Nephron progenitor cell (in vitro differentiated cells): ENCODE measurements at places on chromosomes 3 and 15.

DNA sequence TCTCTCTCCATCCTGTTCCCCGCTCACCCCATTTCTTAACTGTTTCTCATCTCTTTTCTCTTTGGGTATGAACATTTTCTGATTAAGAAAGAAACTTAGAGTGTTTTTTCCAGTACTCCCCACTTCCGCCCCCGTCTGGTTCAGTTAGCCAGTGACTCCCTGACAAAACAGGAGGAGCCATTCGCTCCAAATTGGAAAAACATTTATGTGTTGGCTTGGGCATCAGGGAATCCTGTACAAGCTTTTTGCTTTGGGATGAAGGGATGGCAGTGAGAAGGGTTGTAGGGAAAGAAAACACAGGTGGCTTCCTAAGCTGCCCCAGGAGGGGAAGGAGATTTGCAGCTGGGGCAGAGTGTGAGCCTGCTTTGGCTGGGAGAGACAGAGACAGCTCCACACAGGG, 47.0 kb downstream of the BOC start:
- H3K36me3 ChIP-seq: peaks cover 86% of the 10 kb centered on the region
- peak overlapping the region; percentile 3 for H3K4me3 ChIP-seq
- H3K27ac ChIP-seq: peak overlapping the region; percentile 97
- H3K27me3 ChIP-seq: peaks cover 8% of the 10 kb centered on the region
- peaks cover 88% of the 10 kb centered on the region for H3K4me1 ChIP-seq

- no peaks in the 10 kb centered on the region for H3K4me1 ChIP-seq
- H3K27ac ChIP-seq: no peak overlapping the region
- H3K36me3 ChIP-seq: no peaks in the 10 kb centered on the region
- H3K4me3 ChIP-seq: no peak overlapping the region
- no peaks in the 10 kb centered on the region for H3K27me3 ChIP-seq
- no peak for DNase-seq
Observed at GRCh38 chr3:25277503-25277902, 150.6 kb upstream of the RARB start.

DNA sequence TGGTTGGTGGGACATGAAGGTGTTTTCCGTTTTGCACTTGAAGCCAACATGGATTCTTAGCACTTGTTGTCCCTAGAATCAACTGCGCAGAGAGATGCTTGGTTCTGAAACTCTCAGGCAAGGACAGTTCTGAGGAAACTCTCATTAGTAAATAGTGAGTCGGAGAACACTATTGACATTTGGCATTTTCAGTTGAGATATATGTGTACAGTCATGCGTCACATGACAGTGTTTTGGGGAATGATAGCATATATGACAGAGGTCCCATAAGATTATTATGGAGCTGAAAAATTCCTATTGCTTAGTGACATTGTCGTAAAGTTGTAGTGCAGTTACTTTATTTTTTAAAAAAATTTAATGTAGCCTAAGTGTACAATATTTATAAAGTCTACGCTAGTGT, 5.8 kb downstream of the APBA2 start:
- H3K4me1 ChIP-seq: peaks cover 55% of the 10 kb centered on the region
- peaks cover 4% of the 10 kb centered on the region for H3K27me3 ChIP-seq
- DNase-seq: no peak
- no peak overlapping the region for H3K27ac ChIP-seq
- no peak overlapping the region for H3K4me3 ChIP-seq

DNA sequence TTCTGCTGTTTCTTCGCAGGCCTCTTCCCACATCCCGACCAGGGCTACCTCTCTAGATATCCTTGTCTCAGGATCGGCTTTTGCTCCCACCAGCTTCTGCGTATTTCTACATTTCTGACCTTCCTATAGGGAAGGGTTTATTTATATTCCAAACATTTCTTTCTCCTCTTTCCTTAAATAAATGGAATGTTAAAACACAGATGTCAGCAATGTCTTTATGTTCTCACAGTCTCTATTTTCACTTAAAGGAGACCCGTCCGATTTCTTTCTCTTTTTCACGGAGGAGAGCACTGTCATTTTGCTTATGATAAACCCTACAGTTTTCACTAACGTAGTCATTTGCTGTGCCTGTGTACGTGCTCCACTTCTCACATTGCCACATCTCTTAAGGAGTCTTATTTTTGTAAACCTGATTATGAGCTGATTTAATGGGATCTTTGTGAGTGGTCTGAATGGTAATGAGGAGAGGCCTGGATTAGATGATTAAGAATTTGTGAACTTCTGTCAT, 630 bp downstream of the KIF15 start:
- H3K4me3 ChIP-seq: peak overlapping the region; percentile 91
- H3K27ac ChIP-seq: peak overlapping the region; percentile 71
- no peak for DNase-seq
- H3K4me1 ChIP-seq: peaks cover 10% of the 10 kb centered on the region
- H3K36me3 ChIP-seq: peaks cover 87% of the 10 kb centered on the region

GRCh38 chr3:58093574-58094195, 85.5 kb downstream of the FLNB start:
- DNase-seq: no peak
- H3K27me3 ChIP-seq: no peaks in the 10 kb centered on the region
- peaks cover 3% of the 10 kb centered on the region for H3K4me1 ChIP-seq
- peaks cover 65% of the 10 kb centered on the region for H3K36me3 ChIP-seq
- no peak overlapping the region for H3K4me3 ChIP-seq
- H3K27ac ChIP-seq: no peak overlapping the region

DNA sequence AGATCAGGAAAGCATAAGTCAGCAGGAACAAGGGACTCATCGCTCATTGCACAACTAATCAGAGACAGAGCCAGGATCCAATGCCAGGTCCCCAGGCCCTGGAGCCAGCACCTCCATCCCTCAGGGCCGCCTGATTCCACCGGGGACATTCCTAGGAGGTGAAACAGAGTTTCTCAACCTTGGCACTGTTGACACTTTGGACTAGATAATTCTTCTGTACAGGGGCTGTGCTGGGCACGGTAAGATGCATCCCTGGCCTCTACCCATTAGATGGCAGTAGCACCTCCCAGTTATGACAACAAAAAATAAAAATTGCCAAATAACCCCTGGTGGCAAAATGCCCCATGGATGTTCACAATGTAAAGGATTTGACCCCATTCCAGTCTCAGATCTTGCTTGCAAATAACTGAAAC, 127.7 kb downstream of the MTHFS start:
- H3K4me1 ChIP-seq: no peaks in the 10 kb centered on the region
- H3K27ac ChIP-seq: no peak overlapping the region
- DNase-seq: no peak
- H3K4me3 ChIP-seq: no peak overlapping the region

- peak overlapping the region; percentile 96 for H3K27ac ChIP-seq
- peaks cover 5% of the 10 kb centered on the region for H3K36me3 ChIP-seq
- DNase-seq: no peak
- H3K27me3 ChIP-seq: no peaks in the 10 kb centered on the region
- peaks cover 79% of the 10 kb centered on the region for H3K4me1 ChIP-seq
Observed at GRCh38 chr3:61522626-61523025, 38.7 kb upstream of the PTPRG start.

- H3K4me3 ChIP-seq: no peak overlapping the region
- H3K27ac ChIP-seq: no peak overlapping the region
- H3K36me3 ChIP-seq: no peaks in the 10 kb centered on the region
- DNase-seq: no peak
- H3K27me3 ChIP-seq: peaks cover under 1% of the 10 kb centered on the region
- H3K4me1 ChIP-seq: peaks cover 33% of the 10 kb centered on the region
Observed at GRCh38 chr3:52036222-52036694, 20.1 kb downstream of the DUSP7 start.

DNA sequence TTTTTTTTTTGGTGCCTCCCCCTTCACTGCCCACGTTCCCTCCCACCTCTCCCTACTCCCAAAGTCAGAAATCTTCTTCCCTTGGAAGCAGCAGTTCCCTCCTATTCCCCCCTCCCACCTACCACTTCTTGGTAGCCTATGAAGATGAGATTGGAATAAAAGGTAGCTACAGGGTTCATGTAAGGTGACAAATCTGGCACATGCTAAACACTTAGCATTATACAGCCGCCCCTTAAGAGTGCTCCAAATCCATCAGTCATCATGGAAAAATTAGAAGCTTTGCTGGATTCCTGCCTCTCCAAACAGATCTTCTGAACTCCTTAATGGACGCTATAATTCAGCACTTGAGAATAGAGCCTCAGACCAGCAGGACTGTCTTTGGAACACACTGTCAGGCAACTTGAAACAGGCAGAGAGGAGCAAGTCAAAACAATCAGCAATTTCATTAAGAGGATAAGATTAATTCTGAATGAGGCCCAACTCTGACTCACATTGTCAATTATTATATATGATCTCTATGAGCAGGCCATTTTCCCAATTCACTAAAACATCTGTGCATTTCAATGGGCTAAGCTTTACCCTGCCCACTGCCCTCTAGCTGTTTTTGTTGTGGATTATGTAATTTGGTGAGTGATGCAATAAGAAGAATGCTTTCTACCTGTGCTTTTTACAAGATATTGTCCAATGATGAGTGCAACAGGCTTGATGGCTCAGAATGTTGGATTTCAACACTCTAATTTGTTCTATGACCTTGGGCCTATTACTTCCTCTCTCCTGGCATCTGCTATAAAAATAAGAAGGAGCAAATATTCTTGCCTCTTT, 34.6 kb upstream of the SPRED1 start:
- DNase-seq: no peak
- H3K4me3 ChIP-seq: no peak overlapping the region
- no peak overlapping the region for H3K27ac ChIP-seq
- H3K4me1 ChIP-seq: peaks cover 20% of the 10 kb centered on the region
- H3K27me3 ChIP-seq: peaks cover 4% of the 10 kb centered on the region

- peaks cover 19% of the 10 kb centered on the region for H3K4me1 ChIP-seq
- no peak overlapping the region for H3K4me3 ChIP-seq
- H3K36me3 ChIP-seq: no peaks in the 10 kb centered on the region
- H3K27me3 ChIP-seq: peaks cover 39% of the 10 kb centered on the region
- H3K27ac ChIP-seq: no peak overlapping the region
Observed at GRCh38 chr15:84949043-84949442, 32.6 kb upstream of the PDE8A start.

- H3K36me3 ChIP-seq: no peaks in the 10 kb centered on the region
- H3K4me3 ChIP-seq: no peak overlapping the region
- H3K4me1 ChIP-seq: peaks cover 10% of the 10 kb centered on the region
- H3K27ac ChIP-seq: no peak overlapping the region
Observed at GRCh38 chr15:63169788-63170187, 12.5 kb upstream of the RPS27L start.

DNA sequence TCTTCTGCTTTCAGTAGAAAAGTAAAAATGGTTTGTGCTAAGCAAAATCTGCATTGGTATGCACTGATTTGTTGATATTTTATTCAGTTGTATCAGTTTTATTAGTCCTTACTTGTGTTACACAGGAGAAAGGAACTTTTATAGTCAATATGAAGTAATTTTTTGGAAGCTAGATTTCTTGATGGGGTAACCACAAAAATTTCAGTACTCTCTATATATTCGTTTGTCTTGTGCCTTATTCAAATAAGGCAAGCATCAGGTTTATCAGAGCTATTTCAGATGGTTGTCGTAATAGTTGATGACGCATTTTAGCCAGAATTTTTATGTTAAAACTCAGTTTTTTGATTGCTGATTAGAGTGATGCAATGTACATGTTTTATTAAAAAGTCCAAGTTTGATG, 50.7 kb upstream of the NIPA1 start:
- no peaks in the 10 kb centered on the region for H3K27me3 ChIP-seq
- no peak overlapping the region for H3K27ac ChIP-seq
- no peaks in the 10 kb centered on the region for H3K36me3 ChIP-seq
- peaks cover 23% of the 10 kb centered on the region for H3K4me1 ChIP-seq
- no peak for DNase-seq

GRCh38 chr15:51375966-51376640, 34.6 kb downstream of the GLDN start:
- peaks cover 2% of the 10 kb centered on the region for H3K4me1 ChIP-seq
- H3K27ac ChIP-seq: no peak overlapping the region
- DNase-seq: no peak
- no peak overlapping the region for H3K4me3 ChIP-seq

- no peak for DNase-seq
- H3K4me1 ChIP-seq: no peaks in the 10 kb centered on the region
- H3K27ac ChIP-seq: no peak overlapping the region
- H3K27me3 ChIP-seq: no peaks in the 10 kb centered on the region
Observed at GRCh38 chr3:132749786-132750185, 27.6 kb upstream of the NPHP3 start.

DNA sequence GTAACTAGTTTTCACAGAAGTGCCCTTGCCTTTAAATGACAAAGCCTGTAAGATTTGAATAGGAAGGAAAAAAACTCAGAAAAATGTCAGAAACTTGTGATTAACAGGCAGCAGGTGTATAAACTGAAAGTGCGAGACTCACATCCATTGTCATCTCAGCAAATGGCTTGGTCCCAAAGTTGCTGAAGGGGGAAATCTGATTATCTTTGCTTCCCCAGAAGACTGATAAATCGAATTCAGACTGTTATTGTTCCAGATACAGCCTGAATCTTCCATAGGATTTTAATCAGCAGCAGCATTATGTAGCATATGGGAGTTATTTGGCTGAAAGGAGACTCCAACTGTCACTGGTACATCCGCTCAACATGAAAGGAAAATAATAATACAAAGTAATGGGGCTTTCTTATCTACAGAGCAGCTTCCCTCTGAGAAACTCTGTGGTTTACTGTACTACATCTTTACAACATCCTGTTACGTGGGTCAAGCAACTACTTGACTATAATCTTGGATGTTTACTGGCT, 550.4 kb upstream of the CCDC54 start:
- DNase-seq: no peak
- H3K27ac ChIP-seq: no peak overlapping the region
- H3K27me3 ChIP-seq: no peaks in the 10 kb centered on the region

DNA sequence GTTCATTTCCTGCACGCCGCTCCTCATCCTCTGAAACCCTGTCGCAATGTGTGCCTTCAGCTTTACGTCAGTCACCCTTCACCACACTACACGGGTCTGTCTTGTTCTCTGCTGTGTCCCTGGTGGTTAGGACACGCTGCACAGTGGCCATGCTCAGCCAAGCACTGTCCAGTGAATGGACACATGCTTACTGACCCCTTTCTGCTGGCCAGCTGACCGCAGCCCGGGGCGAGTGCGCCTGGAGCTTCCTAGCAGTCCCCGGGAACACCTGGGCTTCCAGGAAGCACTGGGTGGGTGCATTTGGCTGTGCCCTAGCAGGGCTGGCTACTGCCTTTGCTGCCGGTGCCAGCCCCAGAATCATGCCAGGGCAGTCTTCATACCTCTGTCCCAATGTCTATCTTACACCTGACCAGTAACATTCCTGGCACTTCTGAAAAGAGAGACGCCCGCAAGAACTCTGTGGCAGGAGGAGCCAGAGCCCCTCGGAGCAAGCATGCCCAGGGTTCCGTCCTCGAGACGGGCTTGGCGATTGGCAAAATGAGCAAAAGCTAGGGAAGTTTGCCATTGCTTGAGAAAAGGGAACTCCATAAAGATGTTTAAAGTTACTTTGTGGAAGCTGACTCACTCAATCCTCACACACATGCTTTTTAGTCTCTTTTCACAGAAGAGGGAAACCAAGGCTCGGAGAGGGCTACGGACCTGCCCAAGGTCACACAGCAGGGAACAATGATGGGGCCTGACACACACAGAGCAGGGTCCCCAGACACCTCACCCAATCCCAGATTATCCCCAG, 15.7 kb upstream of the ZXDC start:
- H3K27me3 ChIP-seq: peaks cover 24% of the 10 kb centered on the region
- H3K4me1 ChIP-seq: peaks cover 7% of the 10 kb centered on the region
- H3K4me3 ChIP-seq: no peak overlapping the region
- no peaks in the 10 kb centered on the region for H3K36me3 ChIP-seq
- no peak overlapping the region for H3K27ac ChIP-seq
